SIG-M5 (cell line): ENCODE measurements at places on chromosomes 4 and X.

- no peak for DNase-seq
These were observed 16.1 kb upstream of the SAT1 start for GRCh38 chrX:23766650-23767551.

GRCh38 chr4:73404042-73404441 lies at the start of gene ALB:
TSS of gene ALB (plus strand) at chr4:73404287. CDS start at chr4:73404328, 41 bp downstream.
- no peak for DNase-seq

GRCh38 chr4:30716681-30717207 lies 3.4 kb upstream of the PCDH7 start:
- DNase-seq: no peak

GRCh38 chrX:41705680-41706374 lies 17.1 kb downstream of the GPR34 start:
- peak; percentile 42 for DNase-seq

- DNase-seq: no peak
These were observed 180.9 kb downstream of the RASL11B start for GRCh38 chr4:53043055-53043454.

DNA sequence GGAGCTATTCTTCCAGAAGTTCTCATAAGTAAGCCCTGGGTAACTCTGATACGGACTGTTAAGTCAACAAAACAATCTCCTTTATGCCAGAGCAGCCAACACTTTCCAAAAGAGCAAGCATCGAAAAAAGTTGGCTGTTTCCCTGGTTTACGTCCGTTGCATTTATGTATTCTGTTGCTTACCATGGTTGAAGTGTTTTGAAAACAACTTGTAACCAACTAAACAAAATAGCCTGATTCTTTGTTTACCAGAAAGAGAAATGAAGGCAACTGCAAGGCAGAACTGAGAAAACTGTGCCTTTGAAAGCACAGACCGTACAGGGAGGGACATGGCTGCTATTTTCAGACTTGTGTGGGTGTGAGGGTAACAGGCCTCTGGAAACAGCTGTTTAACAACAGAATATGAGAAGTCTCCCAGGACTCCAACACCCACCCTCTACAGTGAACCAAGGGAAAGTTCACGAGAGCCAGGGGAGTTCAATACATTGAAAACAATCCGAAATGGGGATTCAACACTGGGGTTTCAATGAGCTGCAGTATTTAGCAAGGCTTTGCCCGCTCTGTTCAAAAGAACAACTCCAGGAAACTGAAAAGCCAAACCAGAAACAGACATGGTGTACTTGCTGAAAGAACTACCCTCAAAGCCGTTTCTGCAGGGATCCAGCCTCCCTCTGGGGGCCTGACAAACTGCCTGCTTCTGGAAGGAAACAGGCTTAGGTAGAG lies 95.8 kb upstream of the EGFL6 start:
- no peak for DNase-seq

DNA sequence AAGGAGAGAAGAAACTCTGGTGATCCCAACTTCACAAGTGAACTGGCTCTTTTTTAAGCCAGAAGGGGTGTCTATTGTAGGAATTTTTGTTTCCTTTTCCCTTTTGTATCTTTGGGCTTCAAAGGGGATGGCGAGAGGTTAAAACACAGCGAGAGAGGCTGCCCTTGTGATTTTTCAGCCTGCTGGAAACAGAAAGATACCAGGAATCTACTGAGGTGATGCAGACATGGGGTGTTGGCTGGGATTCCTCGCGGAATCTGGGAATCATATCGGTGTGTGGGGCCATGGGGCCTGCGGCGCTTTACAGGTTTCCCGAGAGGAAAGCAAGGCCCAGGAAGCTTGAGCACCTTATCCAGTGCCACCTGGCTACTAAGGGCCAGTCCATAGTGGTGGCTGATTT lies 99.4 kb upstream of the STX18 start:
- no peak for DNase-seq

- no peak for DNase-seq
These were observed 159.4 kb downstream of the TRAM1L1 start for GRCh38 chr4:116925900-116926457.

GRCh38 chr4:104093247-104093646 lies 373.5 kb upstream of the TACR3 start:
- DNase-seq: no peak

DNA sequence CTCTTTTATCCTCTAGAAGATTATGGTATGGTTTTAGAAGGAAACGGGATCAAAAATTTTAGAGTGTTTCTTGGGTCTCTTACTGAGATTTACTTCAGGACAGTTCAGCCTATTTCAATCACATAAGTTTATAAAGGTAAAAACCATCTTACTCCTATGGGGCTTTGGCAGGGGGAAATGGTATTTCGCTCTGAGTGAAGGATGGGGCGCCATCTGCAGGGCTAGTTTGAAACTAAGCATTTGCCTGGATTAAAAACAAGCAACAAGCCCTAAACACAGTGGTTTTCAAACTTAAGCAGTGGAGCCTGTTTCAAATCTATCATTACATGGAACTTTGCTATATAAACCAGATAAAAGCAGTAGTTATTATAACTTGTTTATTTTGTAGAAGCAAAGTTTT lies 361.5 kb upstream of the FMR1 start:
- DNase-seq: no peak

GRCh38 chr4:71375494-71375893 lies 36.7 kb downstream of the SLC4A4 start:
- no peak for DNase-seq

DNA sequence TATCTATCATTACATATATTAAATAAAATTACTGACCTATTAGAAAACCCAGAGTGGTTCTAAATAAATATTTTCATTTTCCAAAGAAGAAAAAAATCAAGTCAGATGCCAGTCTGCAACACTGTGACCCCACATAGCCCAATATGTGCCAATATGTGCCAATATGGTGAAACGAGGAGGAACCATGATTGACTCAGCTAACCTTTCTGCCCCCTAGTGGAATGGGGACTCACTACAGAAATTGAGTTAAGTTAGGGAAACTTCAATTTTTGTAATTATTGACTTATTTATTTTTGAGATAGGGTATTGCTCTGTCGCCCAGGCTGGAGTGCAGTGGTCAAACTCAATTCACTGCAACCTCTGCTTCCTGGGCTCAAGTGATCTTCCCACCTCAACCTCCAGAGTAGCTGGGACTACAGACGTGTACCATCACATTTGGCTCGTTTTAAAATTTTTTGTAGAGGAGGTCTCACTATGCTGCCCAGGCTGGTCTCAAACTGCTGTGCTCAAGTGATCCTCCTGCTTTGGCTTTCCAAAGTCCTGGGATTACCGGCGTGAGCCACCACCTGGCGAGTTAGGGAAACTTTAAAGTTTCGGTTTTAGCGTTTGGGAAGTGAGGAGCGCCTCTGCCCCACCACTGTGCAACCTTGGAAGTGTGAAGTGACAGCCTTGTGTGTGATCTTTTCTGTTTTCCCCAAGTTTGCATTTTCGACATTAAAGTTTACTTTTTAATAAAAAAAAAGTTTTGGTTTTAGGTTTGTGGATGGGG lies 116.8 kb upstream of the SHISA3 start:
- no peak for DNase-seq

DNA sequence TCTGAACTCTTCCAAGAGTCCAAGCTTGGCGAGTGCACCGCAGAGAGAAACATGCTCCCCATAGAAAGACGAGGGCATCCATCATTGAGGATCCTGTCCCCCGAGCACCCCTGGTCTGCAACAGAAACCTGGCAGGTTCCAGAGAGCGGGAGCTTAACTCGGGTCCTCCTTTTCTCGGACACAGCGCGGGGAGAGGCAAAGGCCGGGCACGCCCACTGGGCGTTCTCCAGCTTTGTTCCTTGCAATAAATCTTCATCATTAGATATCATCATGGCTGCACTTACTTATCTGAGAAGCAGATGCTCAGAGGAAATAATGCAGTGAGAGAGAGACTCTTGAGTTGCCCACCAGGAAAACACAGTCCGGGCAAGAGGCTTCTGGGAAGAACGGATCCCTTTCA lies 90.1 kb upstream of the PSAPL1 start:
- DNase-seq: no peak

- no peak for DNase-seq
These were observed 131.2 kb downstream of the MXRA5 start for GRCh38 chrX:3215249-3215648.

DNA sequence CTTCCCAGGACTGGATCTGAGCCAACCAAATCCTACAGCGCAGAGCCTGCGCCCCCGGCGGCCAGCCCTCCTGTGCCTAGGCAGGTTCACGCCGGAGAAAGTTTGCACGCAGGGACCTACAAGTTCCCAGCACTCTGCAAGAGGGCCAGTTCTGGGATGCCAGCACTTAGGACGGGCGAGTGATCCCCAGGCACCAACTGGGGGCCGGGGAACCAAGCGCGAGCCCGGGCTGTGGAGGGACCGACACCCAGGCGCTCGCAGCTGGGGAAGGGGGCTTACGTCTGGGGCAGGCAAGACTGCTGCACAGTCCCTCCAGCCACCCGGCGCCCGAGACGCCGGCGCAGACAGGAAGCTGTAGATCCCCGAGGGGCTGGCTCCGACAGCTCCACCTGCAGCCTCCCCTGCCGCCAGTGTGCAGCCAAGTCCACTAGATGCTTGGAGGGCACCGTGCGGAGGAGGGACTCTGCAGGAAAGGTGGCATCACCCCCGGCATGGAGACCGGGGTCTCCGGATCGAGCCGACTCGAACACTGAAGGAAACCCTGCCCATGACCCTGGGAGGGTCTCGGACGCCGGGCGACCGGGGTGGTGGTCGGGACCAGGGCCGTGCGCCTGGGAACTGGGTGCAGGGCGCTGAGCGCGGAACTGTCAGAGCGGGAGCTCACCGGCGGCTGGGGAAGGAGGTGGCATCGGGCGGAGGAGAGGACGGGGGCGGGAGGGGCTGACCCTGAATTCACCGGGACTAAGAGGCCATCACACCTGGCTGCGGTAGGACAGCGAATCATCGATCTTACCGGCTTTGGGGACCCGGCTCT lies 566 bp downstream of the CORIN start:
- DNase-seq: no peak

- DNase-seq: no peak
These were observed 117.2 kb downstream of the KDM6A start for GRCh38 chrX:44989995-44990770.

DNA sequence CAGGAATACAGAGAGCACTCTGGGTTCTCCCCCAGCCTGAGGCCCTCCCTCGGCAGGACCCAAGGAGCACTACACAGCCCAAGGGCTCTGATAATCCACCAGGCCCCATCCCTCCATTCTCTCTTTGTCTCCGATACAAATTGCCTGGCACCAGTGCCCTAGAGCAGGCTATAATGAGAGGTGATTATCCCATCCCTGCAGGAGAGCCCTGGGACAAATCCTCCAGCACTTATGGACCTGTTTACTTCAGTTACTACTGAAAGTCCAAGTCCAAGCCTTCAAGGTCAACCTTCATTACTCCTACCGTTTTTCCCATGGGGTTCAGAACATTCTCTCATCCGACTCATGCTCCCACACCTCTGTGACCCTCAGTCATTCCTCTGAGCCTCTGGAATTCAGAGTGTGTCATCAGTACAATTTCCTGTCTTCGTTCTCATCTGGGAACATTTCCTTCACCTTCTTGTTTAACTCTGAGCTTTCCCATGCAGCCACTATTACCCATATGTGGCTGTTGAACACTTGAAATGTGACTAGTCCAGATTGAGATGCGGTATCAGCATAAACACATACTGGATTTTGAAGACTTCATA lies 299.0 kb downstream of the RAPGEF2 start:
- DNase-seq: no peak

DNA sequence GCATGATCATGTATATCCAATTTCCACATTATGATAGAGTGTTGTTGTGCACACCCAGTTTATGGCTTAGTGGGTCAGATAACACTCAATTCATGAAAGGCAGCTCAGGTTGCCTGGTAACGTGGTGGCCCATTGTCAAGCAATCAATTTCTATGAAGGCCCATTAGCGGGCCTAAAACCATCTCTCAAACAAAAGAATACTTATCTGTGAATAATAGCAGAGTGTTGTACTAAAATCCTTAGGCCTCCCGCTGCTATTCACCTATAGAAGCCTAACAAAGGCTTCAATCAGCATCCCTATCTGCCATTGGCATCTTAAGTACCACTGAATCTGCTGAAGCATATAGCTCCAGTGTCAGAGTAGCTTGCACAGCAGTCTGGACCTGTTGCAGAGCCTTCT lies 849.6 kb upstream of the POU3F4 start:
- DNase-seq: no peak

DNA sequence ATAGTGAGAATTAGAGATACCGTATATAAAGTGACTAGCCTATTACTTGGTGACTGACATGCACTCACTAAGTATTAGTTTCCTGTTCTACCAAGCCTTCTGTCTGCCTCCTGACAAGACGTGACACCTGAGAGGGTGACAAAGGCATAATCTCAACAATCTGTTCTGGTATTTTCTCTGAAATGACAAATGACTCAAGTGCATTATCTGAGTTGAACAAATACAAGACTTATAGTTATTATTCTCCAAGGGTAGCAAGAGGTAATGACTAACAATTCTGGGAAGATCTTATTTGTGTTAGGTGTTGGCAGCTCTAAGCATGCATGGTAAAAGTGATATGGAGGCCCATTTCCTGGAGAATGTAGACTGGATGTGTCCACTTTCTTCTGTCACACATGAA lies 60.6 kb downstream of the SYTL5 start:
- DNase-seq: no peak

- DNase-seq: no peak
These were observed 38.2 kb downstream of the STARD8 start for GRCh38 chrX:68685685-68686084.

DNA sequence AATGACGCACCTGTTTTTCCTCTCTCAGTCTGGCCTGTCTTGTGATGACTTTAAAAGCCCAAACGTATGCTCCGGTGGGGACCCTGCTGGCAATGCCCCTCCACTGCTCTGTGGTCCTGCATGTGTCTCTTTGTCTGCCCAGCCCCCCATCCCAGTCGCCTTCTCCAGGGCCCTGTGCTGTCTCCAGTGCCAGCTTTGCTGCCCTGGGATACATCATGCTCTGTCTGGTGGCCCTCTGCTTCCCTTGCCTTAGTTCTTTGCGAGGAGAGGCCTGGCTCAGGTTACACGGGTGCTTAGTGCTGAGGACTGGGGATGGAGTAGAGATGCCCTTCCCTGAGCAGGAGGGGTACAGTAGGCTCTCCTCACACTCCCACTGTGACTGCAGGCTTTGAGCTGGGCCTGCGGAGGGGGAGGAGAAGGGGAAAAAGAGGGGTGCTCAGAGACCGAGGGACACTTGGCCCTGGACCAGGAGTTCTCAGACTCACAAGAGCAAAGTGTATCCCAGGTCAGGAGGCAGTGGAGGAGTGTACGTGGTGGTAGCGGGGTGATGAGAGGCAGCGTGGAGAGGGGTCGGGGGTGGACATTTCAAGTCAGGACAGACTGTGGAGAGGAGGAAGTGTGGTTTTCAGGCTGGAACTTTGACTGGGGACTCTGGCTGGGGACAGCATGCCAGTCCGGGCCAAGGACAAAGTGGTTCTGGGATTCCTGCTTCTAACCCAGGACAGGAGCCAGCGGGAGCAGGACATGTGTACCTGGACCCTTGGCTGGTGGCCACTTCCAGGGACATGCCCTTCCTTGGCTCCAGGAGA lies 2.8 kb downstream of the APLN start:
- no peak for DNase-seq

- no peak for DNase-seq
These were observed 115.8 kb downstream of the PPARGC1A start for GRCh38 chr4:23773884-23774636.

DNA sequence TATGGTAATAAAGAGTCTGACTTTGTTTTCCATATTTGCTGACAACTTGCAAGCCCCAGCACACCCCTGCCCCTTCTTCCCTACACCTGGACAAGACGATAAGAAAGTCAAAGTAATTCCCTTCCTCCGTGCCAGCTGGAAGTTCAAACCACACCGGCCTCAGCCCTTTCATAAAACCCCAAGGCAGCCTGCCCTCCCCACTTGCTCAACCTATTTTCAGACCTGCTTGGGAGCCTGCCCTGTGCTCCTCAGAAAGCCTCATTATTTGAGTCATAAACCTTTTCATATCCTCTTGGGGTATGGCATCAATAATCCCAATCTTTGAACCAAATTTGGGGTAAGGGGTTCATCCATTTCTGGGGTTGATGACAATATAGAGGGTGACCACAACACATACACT lies 29.5 kb downstream of the NIPAL1 start:
- no peak for DNase-seq
